Muscle of arm (tissue), 14 donors: ENCODE measurements at places on chromosomes 3 and 15. TPM values are rescaled to one million over a fixed set of nuclear protein-coding genes. Genes with fewer than 3 reads are reported as not detected.

DNA sequence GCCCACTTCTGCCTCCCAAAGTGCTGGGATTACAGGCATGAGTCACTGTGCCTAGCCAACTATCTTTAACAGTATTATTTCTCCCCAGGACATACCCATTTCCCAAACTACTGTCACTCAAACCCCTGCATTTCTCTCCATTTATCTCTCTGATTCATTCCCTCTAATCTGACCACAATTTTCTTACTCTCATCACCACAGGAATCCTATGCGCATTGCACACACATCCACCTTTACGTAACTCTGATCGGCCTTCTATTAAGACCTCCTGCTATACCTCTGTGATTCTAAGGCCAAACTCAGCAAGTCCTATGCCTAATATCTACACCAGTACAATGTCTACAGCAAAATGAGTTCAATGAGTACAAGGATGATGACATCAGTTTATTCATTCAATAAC lies 235.0 kb downstream of the ULK4 start:
- no peak for DNase-seq

GRCh38 chr15:52733088-52733487 lies 53.9 kb upstream of the ATOSA start:
- DNase-seq, result no peak

DNA sequence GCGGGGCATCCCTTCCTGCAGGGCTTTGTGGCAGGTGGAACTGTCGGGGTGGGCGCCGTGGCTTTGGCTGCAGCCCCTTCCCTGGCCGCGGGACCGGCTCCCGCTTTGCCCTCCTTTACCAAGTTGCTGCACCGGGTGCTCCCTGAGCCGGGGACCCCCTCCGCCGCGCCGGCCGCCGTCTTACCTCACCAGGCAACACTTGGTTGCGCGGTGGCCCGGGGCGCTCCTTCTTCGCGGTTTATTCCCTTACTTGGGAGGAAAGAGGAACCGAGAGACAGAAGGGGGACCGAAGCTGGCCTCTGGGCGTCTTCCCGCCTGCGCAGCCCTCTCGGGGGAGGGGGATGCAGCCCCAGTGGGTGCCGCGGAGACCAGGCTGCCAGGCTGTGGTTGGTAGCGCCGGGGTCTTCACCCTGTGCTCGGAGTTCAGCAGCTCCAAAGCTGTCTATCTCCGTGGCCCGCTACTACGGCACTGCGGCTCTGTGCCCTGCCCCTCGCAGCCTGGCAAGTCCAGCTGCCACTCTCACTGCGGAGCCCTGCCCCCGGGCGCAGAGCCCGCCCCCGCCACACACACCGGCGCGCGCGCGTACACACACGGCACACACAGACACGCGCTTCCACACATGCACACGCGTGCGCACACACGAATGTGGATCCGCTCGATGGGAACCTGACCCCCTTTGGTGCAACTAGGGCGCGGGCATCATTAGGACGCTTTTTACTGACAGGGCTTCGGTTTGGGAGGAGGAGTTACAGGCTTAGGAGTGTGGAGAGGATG lies at the start of gene DGKG:
Gene DGKG, minus strand, starts transcription at position 473 of the 775 bp plus-strand sequence. CDS start 41,775 bp downstream, outside the sequence.
- DNase-seq, result no peak

The CNTN3 gene
- 19.8 TPM for polyA plus RNA-seq

GRCh38 chr3:43641306-43642114 lies 19.7 kb upstream of the ANO10 start:
- DNase-seq, result no peak

The GOLGA6D gene
- polyA plus RNA-seq, result 0.34 TPM

- DNase-seq, result no peak
These were observed 61.9 kb downstream of the VGLL3 start for GRCh38 chr3:86929046-86929445.

- DNase-seq, result no peak
These were observed 285.0 kb upstream of the ADAMTS9 start for GRCh38 chr3:64972793-64973192.

DNA sequence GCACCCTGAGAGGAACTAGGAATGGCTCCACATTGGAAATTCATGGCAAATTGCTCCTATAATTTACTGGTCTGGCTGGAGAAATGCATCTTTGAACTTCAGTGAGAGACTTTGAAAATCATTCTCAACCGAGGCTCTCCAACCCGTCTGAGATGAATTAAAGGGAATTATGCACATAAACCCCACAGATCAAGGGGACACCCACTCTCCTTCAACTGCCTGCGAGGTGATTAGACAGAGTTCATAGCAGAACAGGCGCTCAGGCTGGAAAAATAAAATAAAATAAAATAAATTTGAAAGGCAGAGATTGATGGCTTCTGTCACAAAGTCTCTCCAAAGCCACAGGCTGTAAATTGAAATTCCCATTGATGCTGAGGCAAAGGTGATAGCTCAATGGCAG lies 37.7 kb downstream of the MEGF11 start:
- no peak for DNase-seq

DNA sequence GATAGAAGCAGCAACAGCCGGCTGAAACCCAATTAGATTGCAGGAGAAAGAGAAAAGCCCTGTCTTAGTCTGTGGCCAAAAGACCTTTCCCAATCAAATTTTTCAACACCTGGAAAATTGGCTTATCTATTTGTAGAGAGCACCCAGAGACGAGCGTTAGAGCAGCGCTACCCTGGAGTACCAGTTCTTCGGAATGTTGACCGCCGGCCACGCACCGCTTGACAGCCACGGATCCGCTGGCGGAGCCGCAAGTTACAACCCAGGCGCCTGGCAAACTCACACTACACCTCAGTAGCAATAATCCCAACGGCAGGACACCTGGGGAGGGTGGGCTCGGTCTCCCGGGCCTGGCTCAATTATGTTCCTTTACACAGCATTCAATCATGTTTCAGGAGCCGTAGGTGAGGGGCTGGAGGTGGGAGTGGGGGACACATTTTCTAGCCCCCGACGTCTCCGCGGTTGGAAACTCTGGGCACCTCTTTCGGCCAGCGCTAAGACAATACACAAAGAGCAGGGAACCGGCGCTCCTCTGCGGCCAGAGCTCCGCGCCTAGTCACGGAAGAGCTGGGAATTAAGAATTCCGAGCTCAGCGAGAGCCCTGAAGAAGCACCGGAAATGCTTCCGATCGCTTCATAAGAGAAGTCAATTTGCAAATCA lies 1.2 kb downstream of the MB21D2 start:
- no peak for DNase-seq

The ZMYND10 gene
- polyA plus RNA-seq, result 1.7 TPM

The COMMD2 gene
- polyA plus RNA-seq, result 27.8 TPM

DNA sequence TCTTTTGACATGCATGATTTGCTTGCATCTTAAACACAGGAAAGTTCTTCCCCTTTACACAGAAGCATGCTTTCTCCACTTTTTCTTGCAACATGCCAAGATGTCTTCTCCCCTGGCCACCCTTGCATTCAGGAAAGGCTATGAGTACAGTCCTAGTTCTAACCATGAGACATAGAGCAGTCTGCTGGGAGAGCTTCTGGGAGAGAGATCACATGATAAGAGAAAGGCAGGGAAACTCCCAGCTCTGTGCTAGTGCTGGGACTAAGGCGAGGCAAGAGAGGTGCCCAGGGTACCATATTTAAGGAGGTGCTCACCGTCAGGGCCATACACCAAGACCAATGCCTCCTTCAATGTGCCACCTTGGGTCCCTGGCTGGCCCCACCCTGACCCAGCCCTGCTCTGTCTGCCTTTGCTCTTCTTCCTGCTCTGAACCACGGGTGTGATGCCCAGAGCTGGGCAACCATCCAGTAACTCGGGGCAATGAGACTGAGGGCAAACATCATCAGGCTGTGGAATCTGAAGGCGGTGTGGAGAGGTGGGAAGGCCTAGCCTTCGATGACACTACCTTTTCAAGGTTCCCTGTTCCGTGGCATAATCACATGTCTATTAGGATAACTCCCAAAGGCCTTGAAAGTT lies 77.4 kb upstream of the PRR20G start:
- DNase-seq, result no peak

- peak; percentile 26 for DNase-seq
These were observed 609 bp downstream of the GOLGA8A start for GRCh38 chr15:34436956-34437442.

DNA sequence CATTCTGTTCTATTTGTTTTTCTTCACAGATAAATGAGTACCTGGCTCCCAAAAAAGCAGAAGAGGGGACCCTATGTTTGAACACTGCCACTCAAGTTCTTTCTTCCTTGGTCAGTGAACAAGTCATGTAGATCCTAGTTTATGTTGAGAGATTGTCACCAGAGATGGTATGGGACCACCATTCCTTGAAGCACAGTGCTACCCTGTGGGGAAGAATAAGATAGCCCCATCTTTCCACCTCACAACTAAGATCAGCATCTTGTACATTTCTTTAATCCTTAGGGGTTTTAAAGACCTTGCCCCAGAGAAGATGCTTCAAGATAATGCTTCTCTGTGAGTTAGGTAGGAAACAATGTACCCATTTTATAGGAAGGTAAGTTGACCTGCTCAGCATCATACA lies 233.5 kb upstream of the WNT5A start:
- no peak for DNase-seq

The GDPGP1 gene
- 3.0 TPM for polyA plus RNA-seq

DNA sequence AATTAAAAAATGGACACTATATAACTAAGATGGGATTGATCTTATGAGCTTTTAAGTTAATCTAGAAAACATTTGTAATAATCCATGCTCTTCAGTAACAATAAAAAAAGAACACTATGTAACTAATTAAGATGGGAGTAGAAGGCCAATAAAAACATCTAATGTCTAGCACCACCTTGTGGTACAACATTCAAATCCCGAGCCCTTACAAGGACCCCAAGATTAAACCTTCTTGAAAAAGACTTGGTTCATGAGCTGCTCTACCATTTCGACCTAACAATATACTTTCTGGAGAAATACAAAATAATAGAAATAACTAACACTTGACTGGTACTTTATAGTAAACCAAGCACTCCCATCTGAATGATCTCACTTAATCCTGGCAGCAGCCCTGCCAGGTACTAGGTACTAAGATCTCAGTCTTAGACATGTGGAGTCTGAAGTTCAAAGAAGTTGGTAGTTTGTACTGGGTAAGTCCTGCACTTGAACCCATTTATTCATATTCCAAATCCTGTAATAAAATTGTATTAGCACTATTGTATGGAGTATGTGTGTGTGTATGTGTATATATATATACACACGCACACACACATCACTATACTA lies 21.8 kb downstream of the METTL6 start:
- DNase-seq, result peak; percentile 40

The MED12L gene
- polyA plus RNA-seq, result 8.9 TPM
